LoVo (cell line): ENCODE measurements at places on chromosomes 13 and 19.

GRCh38 chr13:108272333-108272732 is 2.8 kb downstream of the TNFSF13B start:
- DNase-seq = no peak

- no peak for DNase-seq
Observed at GRCh38 chr13:79226938-79227337, 179.1 kb downstream of the RBM26 start.

DNA sequence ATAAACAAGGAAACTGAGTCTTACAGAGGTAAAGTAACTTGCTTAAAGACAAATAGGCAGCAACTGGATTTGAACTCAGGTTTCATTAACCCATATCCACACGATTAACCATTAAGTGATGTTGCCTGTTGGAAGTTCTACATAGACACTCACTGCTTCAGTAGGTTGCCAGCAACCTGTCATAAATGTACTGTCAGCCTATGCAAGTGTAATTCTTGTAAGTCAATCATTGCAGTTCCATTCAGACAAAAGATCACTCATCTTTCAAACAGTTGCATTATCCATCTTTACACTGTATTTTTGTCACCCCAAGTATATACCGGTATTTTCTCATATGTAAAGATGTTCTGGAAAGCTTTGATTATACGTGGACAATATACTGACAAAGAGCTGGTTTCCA is 676.9 kb upstream of the PCDH20 start:
- no peak for DNase-seq

- DNase-seq = no peak
Observed at GRCh38 chr13:114260814-114261213, 20.6 kb upstream of the UPF3A start.

- DNase-seq = no peak
Observed at GRCh38 chr13:51327961-51328360, 11.5 kb upstream of the SERPINE3 start.

- peak; percentile 2 for DNase-seq
Observed at GRCh38 chr13:22596171-22596863, 584.5 kb upstream of the SGCG start.

DNA sequence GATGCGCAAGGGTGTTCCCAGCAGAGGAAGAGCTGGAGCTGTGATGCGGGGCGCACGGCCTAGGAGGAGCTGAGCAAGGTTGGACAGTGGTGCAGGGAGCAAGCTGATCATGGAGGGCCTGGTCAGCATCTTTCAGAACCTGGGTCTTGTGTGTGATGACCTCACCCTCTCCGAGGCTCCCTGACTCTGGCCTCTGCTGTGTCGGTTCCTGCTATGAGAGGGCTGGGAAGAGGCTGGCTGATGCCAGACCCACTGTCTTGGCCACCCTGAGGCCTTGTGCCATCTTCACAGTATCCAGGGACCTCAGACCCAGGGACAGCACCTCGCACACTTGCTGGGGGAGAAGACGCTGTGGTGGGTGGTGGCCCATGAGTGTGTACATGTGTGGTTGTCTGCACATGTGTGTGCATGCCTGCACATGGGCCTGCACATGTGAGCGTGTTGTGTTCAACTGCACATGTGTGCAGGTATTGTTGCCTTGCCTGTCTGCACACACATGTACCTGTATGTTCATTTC is 16.5 kb upstream of the C13orf46 start:
- DNase-seq = no peak

- no peak for DNase-seq
Observed at GRCh38 chr13:98557937-98558792, 18.7 kb downstream of the STK24 start.

DNA sequence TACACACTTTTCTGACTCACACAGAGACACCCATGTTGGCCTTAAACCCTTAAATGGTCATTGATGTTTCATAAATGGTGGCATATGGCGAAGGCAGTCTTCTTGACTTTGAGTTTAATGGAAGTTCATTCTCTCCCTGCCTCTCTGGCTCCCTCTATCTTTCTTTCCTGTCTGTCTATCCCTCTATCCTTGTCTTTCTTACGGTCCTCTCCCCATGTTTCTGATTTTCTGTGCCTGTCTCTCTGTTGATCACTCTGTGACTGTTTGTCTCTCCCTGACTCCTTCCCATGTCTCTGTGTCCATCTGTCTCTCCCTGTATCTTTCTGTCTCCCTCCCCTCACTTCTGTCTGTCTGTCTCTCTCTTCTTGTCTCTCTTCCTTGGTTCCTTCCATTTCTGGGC is 43.2 kb upstream of the SHKBP1 start:
- DNase-seq = no peak

- DNase-seq = peak; percentile 67
Observed at GRCh38 chr19:39430675-39431593, 4.8 kb downstream of the RPS16 start.

GRCh38 chr13:55483626-55484158 is 1657.0 kb upstream of the PRR20A start:
- DNase-seq = no peak

DNA sequence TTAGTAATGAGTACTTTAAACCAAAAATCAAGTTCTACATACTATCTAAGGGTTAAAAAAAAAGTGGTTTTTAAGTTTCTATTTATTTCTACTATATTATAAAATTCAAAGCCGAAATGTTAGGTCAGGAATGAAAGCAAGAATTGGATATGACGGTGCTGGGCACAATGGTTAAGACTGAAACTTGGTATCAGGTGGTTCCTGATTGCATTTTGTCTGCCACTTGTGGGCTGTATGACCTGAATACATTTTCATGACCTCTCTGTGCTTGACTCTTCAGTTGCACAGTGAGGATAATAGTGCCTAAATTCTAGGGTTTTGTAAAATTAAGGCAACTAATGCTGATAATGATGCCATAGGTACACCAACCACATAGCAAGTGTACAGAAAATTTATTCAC is 22.3 kb upstream of the ZNF675 start:
- no peak for DNase-seq

GRCh38 chr13:73902296-73902695 is 231.9 kb downstream of the KLF12 start:
- no peak for DNase-seq

DNA sequence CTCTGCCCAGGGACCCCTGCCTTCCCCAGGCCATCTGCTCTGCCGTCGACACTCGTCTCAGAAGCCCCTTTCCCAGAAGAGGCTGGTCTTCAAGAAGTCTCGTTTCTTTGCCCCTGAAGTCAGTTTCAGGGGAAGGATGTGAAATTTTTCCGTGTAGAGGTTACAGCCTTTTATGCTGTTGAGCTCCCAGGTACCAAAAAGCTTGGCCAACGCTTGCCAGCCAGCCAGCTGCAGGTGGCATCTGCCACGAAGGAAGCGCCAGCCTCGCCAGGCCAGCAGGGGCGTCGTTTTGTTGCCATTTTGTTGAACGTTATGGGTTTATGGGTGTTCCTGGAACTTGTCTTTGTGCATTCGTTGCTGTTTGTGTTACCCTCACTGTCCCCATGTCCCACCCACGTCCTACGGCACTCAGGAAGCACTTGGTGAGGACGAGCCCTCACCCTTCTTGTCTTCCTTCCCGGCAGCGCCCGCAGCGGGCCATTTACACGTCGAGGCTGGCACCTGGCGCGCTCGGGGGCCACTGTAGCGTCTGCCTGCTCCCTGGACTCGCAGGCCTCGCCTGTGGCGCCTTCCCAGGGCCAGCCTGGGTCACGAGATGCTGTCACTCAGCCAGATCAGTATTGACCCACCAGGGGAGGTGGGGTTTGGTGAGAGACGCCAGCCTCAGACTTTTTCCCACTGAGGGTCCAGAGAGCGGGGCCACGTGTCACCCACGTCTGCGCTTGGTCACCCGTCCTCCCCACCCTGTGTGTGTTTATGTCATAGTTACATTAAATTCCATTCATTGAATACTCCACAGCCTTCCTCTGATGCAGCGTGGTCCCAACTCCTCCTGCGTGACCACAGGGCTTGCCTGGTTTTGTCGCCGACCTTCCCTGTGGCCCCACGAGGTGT is 37.1 kb downstream of the AP1M1 start:
- no peak for DNase-seq

DNA sequence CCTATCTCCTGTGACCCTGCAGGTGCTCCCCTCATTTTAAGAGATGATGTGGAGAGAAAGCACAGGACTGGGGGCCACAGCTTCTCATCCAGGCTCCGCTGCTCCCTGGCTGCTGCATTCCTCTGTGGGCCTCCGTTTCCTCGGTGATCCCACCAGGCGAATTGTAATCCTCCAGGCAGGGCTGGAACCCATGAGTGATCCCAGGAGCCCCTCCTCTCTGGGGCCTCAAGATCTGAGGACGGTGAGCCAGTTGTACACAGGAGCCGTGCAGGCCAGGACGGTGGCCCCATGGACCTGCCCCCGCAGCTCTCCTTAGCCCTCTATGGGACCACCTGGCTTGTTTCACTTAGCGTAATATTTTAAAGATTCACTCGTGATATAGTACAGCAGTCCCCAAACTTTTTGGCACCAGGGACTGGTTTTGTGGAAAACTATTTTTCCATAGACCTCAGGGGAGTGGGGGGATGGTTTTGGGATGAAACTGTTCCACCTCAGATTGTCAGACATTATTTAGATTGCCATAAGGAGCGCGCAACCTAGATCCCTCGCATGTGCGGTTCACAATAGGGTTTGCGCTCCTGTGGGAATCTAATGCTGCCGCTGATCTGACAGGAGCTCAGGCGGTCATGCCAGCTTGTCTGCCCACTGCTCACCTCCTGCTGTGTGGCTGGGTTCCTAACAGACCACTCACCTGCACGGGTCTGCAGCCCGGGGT is 5.6 kb downstream of the FFAR3 start:
- no peak for DNase-seq

DNA sequence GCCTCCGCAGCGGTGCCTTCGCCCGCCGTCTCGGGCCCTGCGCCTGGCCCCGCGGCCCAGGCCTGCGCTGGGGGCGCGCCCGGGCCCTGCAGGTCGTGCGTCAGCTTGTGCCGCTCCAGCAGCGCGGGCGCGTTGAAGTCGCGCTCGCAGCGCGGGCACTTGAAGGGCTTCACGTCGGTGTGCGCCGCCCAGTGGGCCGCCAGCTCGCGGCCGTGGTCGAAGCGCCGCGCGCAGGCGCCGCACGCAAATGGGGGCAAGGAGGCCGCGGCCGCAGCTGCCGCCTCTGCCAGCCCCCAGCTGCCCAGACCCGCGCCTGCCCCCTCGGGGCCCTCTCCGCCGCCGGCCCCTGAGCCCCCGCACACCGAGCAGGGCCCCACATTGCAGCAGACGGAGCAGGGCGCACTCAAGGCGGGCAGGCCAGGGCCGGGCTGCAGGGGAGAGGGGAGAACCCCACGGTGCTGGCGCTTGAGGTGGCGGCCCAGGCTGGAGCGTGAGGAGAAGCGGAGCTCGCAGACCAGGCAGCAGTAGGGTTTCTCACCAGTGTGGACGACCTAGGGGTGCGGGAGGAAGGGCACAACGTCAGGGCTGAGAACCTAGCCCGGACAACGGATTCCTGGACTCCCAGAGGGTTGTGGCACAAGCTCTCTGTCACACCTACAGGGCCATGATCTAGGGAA is 6.1 kb downstream of the FIZ1 start:
- DNase-seq = no peak

- no peak for DNase-seq
Observed at GRCh38 chr13:77918391-77919245, at the start of gene EDNRB. Gene EDNRB (minus strand): TSS chr13:77918831. CDS start chr13:77918573, 258 bp downstream.

DNA sequence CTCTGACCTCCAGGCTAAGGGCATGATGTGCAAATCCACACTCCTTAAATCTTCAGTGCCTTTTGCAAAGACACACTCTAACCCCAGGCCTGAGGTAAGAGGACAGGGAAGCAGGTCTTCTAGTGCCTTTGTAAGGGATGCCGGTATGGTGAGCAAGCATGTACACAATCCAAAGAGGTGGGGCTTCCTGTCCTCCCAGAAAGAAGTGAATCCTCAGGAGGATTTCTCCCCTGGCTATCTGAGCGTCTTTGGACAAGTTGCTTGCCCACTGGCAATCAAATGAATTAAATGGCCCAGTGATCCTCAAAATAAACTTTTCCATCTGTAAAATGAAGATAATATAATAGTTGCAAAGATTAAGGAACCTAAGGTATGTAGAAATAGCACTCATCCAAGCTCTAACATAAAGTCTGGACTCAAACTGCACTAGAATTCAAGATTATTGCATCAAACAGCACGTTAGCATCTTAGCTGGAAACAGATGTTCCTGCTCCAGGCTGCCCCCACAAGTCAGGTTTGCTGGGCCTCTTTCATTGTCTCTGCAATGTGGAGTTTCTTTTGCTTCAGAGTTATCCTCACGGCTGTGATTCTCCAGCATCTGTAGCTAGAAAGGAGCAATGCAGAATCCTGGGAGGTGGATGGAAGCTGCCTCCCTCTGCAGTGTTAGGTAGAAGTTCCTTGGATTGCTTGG is 249.6 kb downstream of the TSHZ3 start:
- no peak for DNase-seq

DNA sequence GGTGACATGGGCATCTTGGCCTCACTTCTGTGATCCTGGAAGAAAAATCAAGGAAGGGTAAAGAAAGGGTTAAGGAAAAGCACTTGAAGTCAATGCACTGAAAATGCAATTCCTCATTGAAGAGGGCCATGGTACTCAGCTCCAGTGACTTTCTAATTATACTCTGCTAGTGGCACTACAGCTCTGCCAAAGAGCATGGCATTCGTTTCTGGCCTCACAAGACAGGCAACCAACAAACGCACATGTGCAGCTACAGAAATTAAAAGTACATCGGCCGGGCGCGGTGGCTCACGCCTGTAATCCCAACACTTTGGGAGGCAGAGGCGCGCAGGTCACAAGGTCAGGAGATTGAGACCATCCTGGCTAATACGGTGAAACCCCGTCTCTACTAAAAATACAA is 21.8 kb downstream of the SACS start:
- no peak for DNase-seq

DNA sequence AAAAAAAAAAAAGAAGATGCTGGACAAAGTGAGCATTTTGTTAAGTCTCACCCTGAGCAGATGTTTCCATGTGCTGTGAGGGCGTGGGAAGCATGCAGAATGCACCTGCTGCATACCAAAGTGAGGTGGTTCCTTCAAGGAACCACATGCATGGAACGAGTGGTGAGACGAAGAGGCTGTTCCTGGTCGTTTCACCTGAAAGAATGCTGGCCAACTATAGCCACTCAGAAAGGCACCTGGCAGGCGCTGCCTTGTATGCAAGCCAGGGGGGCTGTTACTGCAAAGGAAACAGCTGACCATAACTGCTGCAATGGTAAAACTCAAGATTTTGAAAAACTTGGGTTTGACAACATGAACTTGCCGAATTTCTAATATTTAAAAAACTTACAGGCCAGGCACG is 14.7 kb downstream of the MIER2 start:
- no peak for DNase-seq

DNA sequence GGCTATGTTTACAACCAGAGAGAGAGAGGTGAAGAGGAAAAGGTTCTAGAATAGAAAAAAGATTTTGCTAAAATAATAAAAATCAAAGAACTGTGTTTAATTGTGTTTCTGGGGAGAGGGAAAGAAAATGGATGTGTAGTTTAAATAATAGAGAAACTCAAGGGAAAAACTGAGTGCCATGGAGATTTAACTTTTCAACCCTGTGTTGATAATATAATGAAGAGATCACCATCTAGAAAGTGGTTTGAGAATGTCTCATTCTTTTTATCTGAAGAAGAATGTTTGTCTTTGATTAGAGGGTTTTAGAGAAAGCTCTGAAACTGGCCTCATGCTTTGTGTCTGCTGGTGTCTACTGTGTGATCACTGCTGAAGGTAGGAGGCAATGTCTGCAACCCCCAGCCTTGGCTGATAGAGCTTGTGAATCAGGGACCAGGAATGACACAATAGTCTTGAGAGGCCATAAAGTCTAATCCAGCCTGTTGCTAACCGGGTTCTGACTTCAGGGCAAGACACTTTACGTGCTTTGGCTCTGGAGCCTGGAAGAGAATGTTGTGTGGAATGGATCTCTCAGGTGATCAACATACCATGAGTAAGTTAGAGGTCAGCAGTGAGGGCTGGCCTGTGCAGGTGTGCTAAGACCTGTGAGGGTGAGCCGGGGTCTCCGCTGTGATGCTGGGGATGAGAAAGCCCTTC is 5.4 kb downstream of the COL4A2 start:
- peak; percentile 35 for DNase-seq

GRCh38 chr13:23806874-23807526 is 82.2 kb downstream of the MIPEP start:
- DNase-seq = no peak
